ENCODE measurements at places on chromosomes 6 and 20.

DNA sequence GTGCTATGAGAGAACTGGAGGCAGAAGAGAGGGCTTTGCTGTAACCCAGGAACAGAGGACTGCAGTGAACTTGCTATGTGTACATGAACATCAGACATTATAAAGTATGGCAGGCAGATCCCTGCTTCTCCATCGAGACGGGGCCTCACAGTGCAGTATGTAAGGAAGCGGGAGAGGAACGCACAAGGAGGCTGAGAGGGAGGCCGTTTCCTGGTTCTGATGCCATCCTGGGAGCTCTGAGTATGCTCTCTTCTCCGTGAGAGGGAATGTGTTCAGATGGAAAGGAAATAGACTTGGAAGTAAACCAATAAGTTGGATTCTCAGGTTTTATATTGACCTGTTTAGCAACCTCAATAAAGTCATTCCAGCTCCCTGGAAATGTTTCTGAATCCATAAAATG is 101.8 kb downstream of the ALDH8A1 start:
- DNase-seq, result no peak

- no peak for DNase-seq
These were observed 50.0 kb downstream of the SCAF8 start for GRCh38 chr6:154783229-154783628.

DNA sequence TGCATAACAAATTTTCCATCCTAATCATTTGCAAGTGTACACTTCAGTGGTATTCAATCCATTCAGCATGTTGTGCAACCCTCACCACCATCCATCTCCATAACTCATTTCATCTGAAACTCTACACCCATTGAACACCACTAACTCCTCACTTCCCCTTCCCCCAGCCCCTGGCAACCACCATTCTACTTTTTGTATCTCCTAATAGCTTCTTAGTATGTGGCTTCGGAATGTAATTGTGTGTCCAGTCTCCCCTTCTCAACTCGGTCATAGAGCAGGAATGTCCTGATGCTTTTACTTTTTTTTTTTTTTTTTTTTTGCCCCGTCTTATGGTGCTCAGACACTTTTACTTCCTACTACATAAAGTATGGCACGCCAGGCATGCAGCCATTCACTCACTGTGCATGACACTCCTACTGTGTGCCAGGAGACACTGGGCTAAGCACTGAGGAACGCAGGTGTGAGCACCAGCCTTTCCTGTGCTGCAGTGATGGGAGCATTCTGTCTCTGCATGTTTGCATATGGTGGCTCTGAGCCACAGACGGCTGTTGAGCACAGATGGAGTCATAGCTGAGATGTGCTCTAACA is 15.3 kb downstream of the HCK start:
- no peak for DNase-seq

- DNase-seq, result no peak
These were observed 3.2 kb downstream of the PCMT1 start for GRCh38 chr6:149752600-149753373.

DNA sequence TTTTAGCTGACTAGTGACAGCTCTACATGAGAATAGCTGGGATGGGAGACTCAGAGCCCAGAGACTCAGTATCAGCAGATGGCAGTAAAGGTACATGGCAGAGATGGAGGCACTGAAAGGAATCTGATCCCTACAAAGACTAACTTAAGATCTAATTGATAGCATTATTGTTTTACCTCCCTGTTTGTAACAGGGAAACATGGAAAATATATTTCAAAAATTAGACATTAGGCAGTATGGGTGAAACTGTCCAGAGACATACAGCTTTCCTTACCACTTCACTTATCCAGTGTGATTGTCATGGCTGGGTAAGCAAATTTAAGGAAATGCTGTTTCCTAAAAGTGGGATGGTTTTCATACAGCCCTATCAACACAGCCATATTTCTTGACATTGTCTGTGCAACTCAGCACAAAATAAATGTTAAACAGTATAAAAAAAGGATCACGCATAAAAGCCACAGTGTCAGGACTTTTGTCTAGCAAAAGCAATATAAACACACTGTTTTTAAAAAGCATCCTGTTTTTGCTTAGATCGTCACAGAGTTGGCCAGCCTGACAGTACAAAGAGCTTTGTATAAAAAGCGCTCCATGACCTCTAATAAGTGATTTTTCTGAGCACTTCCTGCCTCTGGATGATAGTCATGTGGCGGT is 376.9 kb downstream of the PHF3 start:
- no peak for DNase-seq

- no peak for DNase-seq
These were observed 95.2 kb upstream of the BTN3A2 start for GRCh38 chr6:26269531-26270485.

DNA sequence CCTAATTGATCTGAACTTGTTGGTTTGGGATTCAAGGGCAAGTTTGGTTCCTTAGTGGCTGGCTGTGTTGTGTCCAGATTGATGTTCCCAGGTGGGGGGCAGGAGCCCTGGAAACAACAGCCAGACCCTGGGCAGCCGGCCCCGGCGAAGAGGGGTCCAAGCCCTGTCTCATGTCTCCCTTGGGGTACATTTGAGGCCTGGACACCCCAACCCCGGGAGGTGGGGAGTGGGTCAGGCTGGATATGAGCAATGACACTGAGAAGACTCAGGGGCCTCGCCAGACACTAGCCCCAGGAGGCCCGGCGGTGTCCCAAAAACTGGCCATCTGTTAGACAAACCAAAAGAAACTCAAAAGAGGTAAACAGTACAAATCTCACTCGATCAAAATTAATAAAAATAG is 79.6 kb downstream of the YTHDF1 start:
- no peak for DNase-seq

DNA sequence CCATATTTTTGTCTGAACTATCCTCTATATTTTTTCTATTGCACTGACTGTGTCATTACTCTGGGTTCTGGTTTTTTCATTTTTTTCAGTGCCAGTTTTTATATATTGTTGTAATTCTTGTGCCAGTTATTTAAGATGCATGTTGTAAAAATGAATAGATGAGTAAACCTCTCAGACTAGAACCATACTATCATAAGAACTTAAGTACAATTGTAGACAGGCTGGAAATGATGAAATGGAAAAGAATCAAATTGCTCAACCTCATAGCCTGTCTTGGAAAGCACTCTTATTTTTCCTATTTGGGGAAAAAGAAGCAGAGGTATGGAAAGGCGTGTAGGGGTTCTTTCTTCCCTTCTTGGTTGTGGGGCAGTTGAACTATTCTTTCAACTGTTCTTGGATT is 30.2 kb downstream of the PANK2 start:
- DNase-seq, result no peak
